ENCODE measurements at places on chromosomes 3 and 15.
A peak's percentile ranks its signal among the peaks of the same experiment; 100 is the strongest.

GRCh38 chr15:58224068-58224467 lies 85.9 kb downstream of the AQP9 start:
- no peak for DNase-seq

- no peak for DNase-seq
Observed at GRCh38 chr3:183583331-183584245, 28.1 kb upstream of the KLHL6 start.

- DNase-seq = peak; percentile 60
Observed at GRCh38 chr3:126357295-126358037, at the start of gene KLF15. Gene KLF15 (minus strand): TSS chr3:126357408. CDS start chr3:126352922, 4,486 bp downstream.

DNA sequence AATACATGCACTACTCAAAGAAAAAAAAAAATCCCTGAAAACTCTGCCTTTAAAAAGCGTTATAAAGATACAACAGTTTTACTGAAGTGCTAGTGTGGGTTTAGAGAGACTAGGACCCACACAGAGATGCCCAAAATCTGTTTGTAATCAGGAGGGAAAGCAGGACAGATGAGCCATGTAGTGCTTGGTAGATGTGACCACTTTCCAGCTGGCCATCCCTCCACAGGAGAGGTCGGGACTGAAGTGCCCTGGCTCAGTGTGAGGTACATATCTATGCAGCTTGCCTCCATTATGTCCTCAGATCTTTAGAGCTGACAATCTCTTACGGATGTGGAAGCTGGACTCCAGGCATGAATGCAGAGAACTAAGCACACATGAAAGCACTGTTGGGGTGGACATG lies 57.5 kb upstream of the NANOGP8 start:
- no peak for DNase-seq

DNA sequence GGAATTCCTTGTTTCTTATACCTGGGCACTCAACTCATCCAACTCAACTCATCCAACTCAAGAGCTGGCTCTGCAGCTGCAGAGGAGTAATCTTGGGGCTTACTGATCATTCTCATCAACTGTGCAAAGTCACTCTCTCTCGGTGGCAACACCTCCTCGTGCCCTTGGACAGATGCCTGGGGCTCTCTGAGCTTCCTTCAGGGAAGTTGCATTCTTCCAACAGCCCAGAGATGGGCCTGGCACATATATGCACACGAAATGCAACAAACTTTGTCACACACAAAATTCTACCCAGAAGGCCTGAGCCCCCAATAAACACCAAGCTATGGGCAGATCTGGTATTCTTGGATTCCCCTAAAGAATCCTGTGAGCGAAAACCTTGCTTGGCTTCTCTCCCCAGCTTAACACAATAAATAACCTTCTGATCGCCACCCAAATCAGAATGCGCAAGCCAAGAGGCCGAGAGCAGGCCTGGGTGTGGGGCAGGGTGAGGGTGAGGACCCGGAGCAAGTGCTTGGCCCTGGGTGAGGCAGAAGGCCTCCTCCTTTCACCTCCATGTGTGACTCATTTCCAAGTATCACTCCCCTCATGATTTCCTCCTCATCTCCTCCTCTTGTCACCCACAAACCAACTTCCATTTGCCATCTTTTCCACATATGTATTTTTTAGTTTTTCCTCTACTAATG lies 15.4 kb downstream of the TGM5 start:
- DNase-seq = no peak

DNA sequence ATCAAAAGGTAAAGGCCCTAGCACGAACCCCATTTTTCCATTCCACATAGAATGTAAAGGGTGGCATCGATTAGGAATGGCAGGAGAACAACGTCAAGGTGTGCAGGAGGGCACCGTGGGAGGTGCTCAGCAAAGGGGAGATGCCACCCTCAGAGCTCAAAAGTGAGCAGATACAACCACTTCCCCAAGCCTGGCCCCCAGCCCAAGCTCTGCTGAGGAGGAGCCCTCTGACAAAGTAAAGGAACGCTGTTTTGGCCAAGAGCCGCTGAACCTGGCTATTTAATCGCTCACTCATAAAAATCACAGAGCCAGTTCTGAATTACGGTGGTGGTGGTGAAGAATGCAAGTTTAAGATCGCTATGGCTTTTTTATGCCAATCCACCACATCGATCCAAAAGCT lies 12.4 kb downstream of the GNB5 start:
- no peak for DNase-seq

DNA sequence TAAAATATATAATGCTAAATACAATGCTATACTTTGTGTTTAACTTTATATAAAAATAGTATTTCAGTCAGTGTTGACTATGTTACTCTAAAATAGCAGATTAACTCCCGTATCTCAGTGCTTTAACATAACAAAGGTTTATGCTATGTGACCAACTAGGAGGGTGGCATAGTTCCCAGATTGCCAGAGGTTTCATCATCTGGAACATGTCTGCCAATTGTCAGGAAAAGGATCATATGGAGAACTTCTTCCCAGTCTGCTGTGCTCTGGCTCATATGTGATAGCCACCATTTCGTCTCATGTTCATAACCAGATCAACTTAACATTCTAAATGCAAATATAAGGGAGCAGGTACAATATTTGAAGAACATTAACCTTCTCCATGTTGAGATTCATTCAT lies 720.2 kb downstream of the MCTP2 start:
- no peak for DNase-seq

- no peak for DNase-seq
Observed at GRCh38 chr3:183489455-183490210, 61.2 kb upstream of the MCF2L2 start.

GRCh38 chr15:57533448-57533799 lies 58.3 kb upstream of the MYZAP start:
- DNase-seq = no peak

- DNase-seq = no peak
Observed at GRCh38 chr3:142705198-142705597, 18.6 kb upstream of the TRPC1 start.

DNA sequence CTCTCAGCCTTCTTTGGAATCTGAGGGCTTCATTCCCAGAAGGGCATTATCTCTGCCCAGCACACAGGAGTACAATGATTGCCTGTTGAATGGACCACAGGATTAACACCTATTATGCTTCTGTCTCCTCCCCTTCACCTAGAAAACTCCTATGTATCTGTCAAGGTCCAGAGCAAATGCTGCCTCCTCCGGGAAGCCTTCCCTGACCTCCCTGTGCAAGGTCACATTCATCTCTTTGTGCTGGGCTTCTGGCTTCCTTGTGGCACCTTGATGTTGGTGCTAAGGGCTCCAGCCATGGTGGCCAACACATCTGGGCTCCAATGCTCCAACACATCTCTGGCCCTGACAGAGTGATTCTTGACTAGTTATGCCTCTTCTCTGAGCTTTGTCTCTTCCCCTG lies 49.9 kb upstream of the ATP2B2 start:
- DNase-seq = no peak

DNA sequence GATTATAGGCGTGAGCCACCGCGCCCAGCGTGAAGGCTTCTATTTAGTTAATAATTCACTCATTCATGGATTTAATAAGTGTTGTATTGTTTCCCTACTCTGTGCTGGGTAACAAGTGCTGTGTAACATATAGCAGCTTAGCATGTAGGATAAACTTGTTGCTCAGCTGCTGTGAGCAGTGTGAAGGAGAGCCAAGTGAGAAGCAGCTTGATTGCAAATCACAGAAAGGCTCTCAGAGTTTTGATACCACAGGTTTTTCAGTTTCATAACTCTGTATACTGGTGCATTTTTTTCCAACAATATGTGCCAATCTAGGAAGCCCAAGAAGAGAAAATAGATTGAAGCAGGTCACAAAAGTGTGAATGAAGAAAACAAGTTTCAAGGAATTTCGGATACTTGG lies 48.4 kb downstream of the AGTR1 start:
- no peak for DNase-seq

DNA sequence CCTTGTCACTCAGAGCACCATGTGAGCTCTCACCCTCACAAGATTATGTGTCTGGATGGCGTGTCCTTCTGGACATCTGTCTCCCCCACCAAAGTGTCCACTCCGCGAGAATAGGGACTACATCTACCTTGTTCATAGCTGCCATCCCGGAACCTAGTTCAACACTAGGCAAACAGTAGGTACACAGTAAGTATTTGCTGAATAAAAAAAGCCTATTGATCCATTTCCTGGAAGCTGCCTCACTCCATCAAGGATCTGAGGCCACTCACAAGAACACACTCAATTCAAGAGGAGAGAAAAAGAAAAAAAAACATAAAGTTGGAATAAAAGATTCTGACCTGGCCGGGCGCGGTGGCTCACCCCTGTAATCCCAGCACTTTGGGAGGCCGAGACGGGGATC lies 11.2 kb upstream of the ALAS1 start:
- DNase-seq = no peak

DNA sequence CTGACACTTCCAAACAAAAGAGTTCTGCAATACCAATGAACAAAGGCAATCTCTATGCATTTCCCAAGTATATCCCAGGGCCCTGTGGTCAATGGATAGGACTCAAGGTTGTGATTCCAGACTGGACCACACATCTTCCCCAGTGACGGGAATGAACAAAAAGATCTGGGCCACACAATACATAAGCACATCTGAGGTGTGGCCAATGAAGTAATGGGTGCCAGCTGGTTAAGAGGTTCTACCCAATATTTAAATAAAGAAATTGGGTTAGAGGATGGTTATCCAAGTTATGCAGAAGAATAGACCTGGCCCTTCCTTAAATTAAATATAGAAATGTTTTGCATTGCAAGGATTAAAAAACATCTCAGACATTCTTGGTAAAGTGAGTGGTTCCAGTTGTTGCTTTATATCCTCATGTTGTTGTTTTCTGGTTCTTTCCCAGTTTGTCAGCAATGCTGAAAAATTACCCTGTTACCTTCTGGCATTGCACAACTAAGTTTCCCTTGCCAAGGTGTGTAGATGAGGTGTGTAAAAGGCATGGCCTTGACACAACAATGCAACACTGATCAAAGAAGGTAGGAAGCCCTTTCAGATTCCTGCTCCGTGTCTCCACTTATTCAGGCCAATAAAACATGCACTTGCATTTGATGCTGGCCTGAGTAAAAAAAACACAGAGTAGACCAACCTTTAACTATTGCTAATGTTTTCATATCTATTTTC lies 86.5 kb downstream of the PRICKLE2 start:
- no peak for DNase-seq

DNA sequence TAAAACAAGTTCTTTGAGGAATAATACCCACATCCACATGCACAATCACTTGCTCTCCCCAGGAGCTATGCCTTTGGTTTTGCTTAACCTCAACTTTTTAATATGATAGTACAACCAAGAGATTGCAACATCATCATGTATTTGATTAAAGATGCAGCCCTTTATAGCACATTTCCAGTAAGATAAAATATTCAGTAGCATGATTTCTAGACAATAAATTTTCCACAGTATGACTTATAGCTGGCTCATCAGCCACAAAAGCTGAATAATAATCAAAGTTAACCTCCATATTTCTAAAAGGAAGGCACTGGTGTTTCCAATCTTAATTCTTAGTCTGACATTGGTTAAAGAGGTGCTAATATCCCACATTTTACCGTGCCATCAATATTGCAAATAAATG lies 622.5 kb downstream of the TBL1XR1 start:
- no peak for DNase-seq

DNA sequence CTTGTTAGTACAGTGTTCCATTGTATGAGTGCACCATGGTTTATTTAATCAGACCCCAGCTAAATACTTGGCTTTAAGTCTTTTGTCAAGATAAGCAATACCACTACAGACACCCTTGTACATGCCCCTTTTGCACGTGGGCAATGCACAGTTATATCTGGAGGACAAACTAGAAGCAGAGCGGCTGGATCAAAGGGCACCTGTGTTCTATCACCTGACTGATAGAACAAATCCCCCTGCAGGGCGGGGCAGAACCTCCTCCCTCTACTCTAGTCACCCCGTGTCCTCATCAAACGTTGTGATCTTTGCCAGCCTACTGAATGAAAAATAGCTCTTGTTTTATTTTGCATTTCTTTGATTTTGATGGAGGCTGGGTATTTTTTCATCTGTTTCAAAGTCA lies 314.9 kb downstream of the TLE3 start:
- DNase-seq = no peak

- DNase-seq = no peak
Observed at GRCh38 chr15:93779341-93779740, 452.0 kb upstream of the MCTP2 start.

DNA sequence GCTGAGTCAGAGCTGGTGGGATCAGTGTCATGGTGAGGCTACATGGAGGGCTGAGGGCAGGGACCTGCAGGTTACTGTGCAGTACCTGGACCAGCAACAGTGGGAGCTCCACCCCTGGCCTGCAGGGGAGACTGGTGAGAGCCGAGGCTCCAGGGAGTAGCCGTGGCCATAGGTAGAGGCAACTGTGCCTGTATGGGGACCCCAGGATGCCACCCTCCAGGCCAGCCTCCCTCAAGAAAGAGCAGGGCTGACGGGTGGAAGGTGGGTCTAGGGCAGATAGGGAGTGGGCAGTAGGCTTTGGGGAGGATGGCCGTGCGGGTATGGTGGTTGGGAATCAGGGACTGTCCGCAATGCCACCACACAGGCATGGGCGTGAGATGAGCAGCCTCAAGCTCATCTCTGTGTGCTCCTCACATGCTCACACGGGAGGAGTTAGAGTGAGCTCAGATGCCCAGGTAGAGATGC lies 35.5 kb downstream of the FBLN2 start:
- DNase-seq = no peak
